BJ (cell line): ENCODE measurements at places on chromosomes 2 and 18. TPM values are rescaled to one million over a fixed set of nuclear protein-coding genes. Genes with fewer than 3 reads are reported as not detected.
A peak's percentile ranks its signal among the peaks of the same experiment; 100 is the strongest.

DNA sequence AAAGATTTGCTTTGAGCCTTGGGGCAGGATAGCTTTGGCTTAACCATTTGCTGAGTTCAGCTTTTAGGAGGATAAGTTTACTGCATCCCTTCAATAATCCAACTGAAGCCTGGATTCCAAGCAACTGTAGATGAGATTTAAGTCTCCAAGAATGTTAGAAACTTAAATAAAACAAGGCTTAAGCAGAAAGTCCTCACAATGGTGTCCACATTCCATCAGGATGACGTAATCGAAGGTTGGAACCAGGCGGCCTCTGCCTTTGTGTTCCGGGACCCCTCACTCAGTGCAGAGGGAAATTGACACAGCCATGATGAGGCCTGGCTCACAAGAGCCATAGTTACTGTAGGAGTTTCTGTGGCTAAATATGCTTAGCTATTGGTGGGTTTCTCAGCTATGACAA lies 260.4 kb downstream of the LPIN1 start:
- DNase-seq = no peak

Gene GULP1
- polyA plus RNA-seq = 31.0 and 53.5 TPM in 2 replicates

Gene GPR45
- not detected in 2 replicates for polyA plus RNA-seq

Gene ELAC1
- 4.4 and 7.9 TPM in 2 replicates for polyA plus RNA-seq

- no peak for DNase-seq
These were observed 873.0 kb downstream of the CPS1 start for GRCh38 chr2:211429256-211429920.

DNA sequence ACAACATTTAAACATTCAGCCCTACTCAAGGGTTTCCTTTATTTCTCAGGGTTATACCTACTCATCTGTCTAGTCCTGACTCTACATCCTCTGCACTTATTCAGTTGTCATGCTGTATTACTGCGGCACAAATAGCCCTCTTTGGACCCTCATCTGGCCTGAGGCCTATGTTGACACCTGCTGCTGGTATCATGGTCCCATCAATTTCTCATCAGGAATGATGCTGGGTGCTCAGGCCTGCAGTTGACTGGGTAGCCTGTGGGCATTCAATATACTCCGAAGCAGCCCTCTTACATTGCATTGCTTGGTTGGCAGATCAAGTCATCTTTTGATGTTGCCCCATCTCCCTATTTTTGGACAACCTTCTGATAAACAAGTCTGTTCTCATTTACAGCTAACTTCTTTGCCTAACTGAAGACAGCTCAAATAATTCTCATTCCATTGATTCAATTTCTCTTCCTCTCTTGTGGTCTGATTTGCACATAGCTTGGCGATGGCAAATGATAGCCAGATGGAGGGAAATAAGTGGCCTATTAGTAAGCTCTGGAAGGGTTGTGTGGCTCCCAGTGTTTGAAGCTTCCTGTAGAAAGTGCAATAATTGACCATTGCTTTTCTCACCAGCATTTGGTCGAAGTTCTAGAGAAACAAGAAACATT lies 19.1 kb upstream of the MC4R start:
- peak; percentile 25 for DNase-seq

DNA sequence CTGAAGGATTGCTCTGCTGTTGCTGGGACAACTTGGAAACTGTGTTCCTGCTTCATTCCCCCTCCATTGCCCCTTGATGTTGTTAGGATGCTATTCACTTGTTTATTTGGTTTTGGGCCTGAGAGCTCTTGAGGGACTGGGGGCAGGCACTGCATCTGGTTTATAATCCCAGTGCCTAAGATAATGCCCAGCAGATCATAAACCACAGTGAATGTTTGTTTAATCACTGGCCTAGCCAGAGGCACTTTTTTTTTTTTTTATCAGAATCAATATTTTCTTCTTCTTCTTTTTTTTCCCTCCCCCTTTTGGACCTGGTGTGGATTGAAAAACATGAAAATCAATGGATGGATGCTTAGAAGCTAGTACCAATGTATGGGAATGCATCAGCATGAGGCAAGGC lies 38.1 kb downstream of the KCNS3 start:
- no peak for DNase-seq

- DNase-seq = no peak
These were observed 364.7 kb downstream of the XIRP2 start for GRCh38 chr2:167253025-167253424.

DNA sequence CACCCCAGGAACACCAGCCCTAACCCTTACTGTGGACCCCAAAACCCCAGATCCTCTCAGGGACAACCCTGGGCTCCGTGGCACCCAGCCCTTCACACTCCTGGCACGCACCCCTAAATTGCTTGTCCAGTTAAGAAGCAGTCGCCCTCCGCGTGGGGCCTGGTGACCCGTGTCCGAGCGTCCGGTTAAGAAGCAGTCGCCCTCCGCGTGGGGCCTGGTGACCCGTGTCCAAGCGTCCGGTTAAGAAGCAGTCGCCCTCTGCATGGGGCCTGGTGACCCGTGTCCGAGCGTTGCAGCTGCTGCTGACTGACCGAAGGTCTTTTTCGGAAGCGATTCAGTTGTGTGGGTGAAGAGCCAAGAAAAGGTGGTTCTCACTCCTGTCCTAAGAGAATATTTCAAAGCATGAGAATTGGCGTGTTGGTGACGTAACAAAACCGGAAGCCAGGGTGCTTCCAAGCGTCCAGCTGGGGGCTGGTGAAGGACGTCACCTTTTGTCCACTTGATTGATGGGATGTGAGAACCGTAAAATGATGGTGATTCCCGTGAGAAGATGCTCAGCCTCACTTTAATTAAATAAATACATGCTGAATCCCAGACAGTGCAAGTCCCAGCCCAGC lies 70.5 kb downstream of the KCNG2 start:
- no peak for DNase-seq

Gene CLEC4F
- not detected in 2 replicates for polyA plus RNA-seq

DNA sequence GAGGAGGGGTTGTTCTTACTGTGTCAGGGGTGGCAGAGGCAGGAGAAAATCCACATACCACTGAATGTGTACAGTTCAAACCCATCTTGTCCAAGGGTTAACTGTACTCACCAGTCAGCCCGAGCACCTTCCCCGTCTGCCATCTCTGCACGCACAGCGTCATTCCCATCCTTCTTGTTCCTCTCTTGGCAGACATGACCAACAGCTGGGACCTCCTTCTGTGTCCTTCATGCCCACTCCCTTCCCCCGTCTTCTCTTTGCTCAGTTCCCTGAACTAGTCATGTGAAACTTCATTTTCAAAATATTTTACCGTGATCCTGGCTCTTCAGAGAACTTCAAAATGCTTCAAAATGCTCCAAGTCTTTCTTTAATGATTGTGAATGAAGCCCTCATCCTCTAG lies 92.0 kb downstream of the FARSB start:
- no peak for DNase-seq

Gene DPP4
- polyA plus RNA-seq = 10.3 and 22.3 TPM in 2 replicates

Gene PSD4
- 0.93 and 1.9 TPM in 2 replicates for polyA plus RNA-seq

Gene POTEI
- not detected in 2 replicates for polyA plus RNA-seq

DNA sequence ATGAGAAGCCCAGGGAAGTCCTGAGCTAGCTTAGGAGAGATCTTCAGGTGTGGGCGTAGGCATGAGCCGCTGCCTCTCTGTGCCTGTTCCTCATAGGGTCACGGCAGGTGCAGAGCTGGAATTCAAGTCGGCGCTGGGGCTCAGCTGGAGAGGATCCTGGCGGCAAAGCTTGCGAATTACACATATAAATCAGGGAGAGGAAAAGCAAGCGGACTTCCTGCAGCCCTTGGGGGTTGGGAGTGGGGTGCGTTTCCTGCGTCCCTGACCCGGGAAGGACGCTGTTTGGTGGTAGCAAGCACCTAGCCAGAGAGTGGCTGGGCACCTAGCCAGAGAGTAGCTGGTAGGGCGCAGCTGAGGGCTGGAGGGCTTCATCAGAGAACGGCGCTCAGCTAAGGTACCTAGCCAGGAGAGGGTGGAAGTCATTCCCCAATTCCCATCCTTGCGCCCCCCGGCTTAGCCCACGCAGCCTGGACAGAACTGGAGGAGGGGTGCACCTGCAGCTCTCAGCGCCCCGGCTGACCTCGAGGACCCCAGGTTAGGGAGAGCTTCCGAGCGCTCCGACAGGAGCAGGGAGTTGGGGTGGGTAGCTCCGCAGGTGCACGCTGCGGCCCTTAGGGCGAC lies 459 bp upstream of the EFR3B start:
- no peak for DNase-seq

Gene TTC31
- polyA plus RNA-seq = 19.4 and 26.0 TPM in 2 replicates

GRCh38 chr18:56115071-56116015 lies 523.0 kb downstream of the TXNL1 start:
- no peak for DNase-seq

GRCh38 chr2:196169516-196169915 lies 1.9 kb downstream of the STK17B start:
- DNase-seq = no peak

GRCh38 chr2:186648130-186648529 lies 45.7 kb upstream of the FAM171B start:
- peak; percentile 9 for DNase-seq

GRCh38 chr18:697012-697411 lies 15.4 kb downstream of the ENOSF1 start:
- no peak for DNase-seq

GRCh38 chr2:74908748-74909444 lies 49.5 kb upstream of the POLE4 start:
- DNase-seq = no peak

- peak; percentile 45 for DNase-seq
These were observed 22.1 kb downstream of the ABHD3 start for GRCh38 chr18:21682371-21683051.

DNA sequence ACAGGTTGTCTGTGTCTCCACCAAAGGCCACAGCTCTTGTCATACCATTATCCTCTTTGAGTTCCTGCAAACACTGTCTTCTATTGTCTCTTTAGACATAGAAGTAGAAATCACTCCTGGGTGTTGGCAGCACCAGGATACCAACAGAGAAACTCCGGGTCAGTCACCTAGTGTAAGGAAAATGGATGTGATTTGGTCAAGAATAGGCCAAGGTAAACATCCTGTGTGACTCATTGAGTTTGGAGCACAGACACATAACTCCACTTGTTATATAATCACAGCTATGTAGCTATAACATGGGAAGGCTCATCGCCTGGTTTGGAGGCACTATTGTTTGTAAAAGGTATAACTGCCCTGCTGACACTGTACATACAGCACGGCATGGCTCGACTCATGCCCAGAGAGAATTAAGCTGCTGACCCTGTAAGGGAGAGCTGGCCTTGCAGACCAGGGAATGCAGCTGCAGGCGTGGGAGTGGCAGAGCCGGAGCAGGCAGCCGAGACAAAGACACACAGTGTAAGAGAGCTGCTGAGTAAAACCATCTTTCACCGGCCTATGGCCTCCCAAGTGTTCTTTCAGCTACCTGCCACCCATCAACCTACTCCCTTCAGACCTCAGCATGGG lies 3.4 kb upstream of the TXNL1 start:
- DNase-seq = no peak

Gene TMEM178A
- polyA plus RNA-seq = 1.9 and 2.0 TPM in 2 replicates

GRCh38 chr2:108907822-108908712 lies 81.0 kb downstream of the EDAR start:
- no peak for DNase-seq

- no peak for DNase-seq
These were observed 111.3 kb upstream of the BOD1L2 start for GRCh38 chr18:57035590-57035989.

GRCh38 chr2:54429054-54429453 lies 27.1 kb upstream of the SPTBN1 start:
- no peak for DNase-seq

Gene PROKR1
- not detected in 2 replicates for polyA plus RNA-seq

DNA sequence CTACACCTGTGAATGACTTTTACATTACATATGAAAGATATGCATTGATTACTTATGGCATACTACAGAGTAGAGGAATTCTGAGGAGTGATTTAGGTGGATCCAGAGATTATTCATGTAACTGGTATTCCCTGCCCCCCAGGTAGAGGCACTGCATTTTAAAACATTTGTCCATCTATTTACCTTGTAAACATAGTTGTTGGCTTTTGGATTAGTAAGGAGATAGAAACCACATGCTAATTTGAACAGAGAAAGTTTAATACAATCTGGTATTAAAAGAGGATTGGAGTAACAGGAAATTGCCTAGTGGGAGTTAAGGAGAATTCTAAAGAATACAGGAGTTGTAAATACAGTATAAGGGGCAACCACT lies 15.9 kb downstream of the GALNT3 start:
- DNase-seq = no peak

Gene CCDC88A
- polyA plus RNA-seq = 18.7 and 32.9 TPM in 2 replicates

Gene DSG3
- polyA plus RNA-seq = not detected in 2 replicates
